ENCODE measurements at places on chromosomes 3 and 15.

DNA sequence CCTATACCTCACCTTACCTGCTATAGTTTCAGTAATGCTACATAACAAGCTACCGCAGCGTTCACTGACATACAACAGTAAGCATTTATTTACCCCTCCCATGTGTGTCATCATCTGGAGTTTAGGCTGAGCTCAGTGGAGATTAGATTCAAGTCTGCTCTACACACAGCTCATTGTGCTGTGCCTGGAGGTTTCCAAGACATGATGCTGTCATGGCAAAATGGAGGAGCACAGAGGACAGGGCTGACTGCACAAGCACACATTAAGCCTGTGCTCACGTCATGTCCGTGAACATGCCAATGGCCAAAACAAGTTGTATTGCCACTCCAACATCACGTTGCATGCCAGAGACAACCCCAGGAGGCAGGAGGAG lies 333.8 kb upstream of the TRIM42 start:
- no peak for DNase-seq

- no peak for DNase-seq
Measured at GRCh38 chr3:184440151-184440550, 60.3 kb downstream of the CHRD start.

DNA sequence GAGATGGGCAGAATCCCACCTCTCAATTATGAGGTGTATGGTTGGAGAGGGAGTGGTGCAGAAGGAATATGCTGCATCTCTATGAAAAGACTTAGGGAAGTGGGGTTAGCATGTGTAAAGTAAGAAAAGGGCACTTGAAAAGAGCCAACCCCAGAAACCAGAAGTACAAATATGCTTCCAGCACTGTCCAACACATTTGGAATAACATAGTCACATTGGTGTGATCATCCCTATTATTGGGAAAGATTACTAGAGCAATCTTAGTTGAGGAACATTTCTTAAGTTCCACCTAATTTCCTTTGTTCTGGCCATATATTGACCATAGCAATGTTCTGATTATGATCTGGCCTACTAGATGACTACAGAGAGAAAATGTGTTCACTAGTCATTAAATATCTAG lies 34.3 kb downstream of the HMG20A start:
- DNase-seq = no peak

DNA sequence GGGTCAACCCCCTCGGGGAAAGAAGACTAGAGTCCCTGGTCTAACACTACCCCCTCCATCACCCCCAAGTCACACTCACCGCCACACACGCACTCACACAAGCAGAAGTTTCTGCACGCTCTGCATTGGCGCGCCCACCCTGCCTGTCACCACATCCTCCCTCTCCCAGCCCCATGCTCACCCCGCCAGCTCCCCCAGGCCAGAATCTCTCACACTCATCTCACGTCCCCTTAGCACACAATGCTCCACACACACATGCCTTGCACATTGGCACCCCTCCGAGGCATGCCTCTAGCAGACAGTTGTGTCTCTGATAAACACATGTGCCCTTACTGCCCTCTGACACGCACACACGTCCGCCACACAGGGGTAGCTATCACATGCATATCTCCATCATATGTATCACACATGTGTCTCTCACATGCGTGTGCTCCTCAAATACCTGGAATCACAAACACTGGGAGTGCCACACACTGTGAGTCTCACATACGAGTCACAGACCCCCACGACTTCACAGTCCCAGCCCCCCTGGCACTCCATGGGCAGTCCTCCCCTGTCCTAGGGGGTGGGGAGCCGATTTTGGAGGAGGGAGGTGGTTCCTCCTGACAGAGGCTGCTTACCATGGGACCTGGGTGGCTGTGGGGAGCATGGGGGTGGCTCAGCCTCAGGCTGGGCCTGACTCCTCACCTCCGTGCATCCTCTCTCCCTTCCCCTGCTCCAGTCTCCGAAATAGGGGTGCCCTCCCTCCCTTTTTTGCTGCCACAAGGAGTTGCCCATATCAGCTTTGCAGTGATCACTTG lies 898 bp downstream of the FBLN2 start:
- no peak for DNase-seq

- DNase-seq = no peak
Measured at GRCh38 chr3:63963496-63963895, 51.3 kb upstream of the SCAANT1 start.

Data from retinal pigment epithelial cell (primary cell).